ENCODE measurements at places on chromosomes 12 and 14.

DNA sequence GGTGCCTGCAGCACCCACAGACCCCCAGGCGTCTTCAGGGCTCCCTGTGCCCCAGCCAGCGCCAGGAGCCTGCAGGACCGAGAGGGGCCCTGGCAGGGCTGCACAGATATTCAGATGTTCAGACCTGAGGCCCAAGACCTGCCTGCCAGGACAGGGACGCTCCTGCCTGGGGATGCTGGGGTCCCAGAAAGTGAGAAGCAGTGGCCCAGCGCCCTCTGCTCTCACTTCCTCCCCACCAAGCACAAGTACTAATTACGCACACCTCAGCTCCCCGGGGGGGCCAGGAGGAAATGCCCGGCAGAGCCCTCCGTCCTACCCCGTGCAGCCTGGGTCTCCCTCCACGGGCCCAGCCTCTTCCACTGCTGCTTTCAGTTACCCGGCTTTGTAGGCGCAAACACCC is 28.8 kb upstream of the INF2 start:
- DNase-seq: no peak

GRCh38 chr12:1099158-1099557 is 108.1 kb downstream of the ERC1 start:
- DNase-seq: no peak

GRCh38 chr12:18747895-18748294 is 10.0 kb downstream of the CAPZA3 start:
- DNase-seq: no peak

DNA sequence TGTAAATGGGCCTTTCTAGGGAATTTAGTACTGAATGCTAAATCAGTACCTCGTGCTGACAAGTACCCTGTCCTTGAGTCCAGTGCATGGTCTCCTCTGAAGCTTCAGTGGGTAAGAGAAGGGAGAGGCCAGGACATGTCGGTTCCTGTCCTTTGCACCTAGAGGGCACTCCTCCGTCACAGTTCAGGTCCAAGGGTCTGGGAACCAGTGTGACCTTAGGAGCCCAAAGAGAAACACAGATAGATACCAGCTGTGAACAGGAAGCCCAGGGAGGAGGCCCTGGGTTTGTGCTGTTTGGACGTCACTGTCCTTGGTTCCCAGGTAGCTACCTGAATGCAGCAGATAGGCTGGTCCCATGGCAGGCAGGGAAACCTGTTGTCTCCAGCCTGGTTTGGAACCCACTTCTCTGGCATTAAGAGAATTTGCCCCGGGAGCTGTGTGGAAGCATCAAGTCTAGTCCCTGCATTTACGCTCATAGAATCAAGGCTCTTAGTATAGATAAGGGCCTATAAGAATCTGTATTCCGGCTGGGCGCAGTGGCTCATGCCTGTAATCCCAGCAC is 3.9 kb upstream of the FGF23 start:
- DNase-seq: no peak

GRCh38 chr14:99441918-99442317 is 38.7 kb downstream of the SETD3 start:
- no peak for DNase-seq

DNA sequence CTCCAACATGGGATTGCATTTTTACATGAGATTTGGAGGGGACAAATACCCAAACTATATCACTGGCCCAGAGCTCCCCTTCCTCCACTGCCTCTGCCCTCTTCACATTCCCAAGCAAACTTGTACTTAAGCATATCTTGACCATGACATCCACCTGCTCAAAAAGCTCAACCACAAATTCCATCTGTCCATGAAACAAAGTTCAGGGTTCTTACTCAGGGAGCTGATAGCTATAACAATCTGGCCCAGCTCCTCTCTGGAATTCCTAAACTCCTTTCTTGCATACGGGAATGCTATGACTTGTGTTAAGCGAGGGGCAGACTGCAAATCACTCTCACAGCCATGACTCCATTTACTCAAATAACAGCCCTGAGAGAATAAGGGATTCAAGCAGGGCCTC is 152.1 kb downstream of the GALC start:
- no peak for DNase-seq
